A549 treated with Hydrocortisone at 1 μM for 4 hours (cell line): ENCODE measurements at places on chromosomes 13 and 19. TPM values are rescaled to one million over a fixed set of nuclear protein-coding genes. Genes with fewer than 3 reads are reported as not detected.

The PRSS57 gene
- 0.16 to 0.23 TPM in 2 of 5 replicates, not detected in the others for total RNA-seq

The PCID2 gene
- total RNA-seq: 38.5 to 43.4 TPM (median 39.9 TPM) in 5 replicates

The ZNF527 gene
- 2.4 to 4.4 TPM (median 3.0 TPM) in 5 replicates for total RNA-seq

The ZNF799 gene
- 1.3 to 2.0 TPM (median 1.4 TPM) in 5 replicates for total RNA-seq

The IRGC gene
- not detected in 5 replicates for total RNA-seq

The MEIS3 gene
- total RNA-seq: 32.7 to 43.0 TPM (median 37.1 TPM) in 5 replicates

The MAST1 gene
- total RNA-seq: 1.3 to 2.1 TPM (median 1.8 TPM) in 5 replicates

The LIN7B gene
- 4.7 to 7.9 TPM (median 6.9 TPM) in 5 replicates for total RNA-seq

The TNNI3 gene
- 4.8 to 7.9 TPM (median 7.6 TPM) in 5 replicates for total RNA-seq

The ALOX5AP gene
- 7.9 to 12.7 TPM (median 9.7 TPM) in 5 replicates for total RNA-seq

The PDX1 gene
- total RNA-seq: 0.05 to 0.12 TPM (median 0.06 TPM) in 4 of 5 replicates, not detected in the other

The SHISA7 gene
- total RNA-seq: not detected in 5 replicates

The RNF225 gene
- 0.08 to 0.17 TPM in 2 of 5 replicates, not detected in the others for total RNA-seq

The CEACAM8 gene
- not detected in 5 replicates for total RNA-seq

The TEX26 gene
- total RNA-seq: not detected in 5 replicates

The ZNF546 gene
- 1.3 to 2.7 TPM (median 2.2 TPM) in 5 replicates for total RNA-seq

The THSD1 gene
- total RNA-seq: 5.2 to 6.7 TPM (median 6.1 TPM) in 5 replicates

The ZNF154 gene
- not detected in 5 replicates for total RNA-seq

The SRRM5 gene
- 0.71 to 0.94 TPM (median 0.84 TPM) in 5 replicates for total RNA-seq

The GTF3A gene
- 85.4 to 98.8 TPM (median 95.9 TPM) in 5 replicates for total RNA-seq

The HSPBP1 gene
- total RNA-seq: 118 to 141 TPM (median 133 TPM) in 5 replicates

The TTC9B gene
- total RNA-seq: 0.16 to 0.79 TPM (median 0.45 TPM) in 5 replicates

The GPR12 gene
- not detected in 5 replicates for total RNA-seq

The C19orf12 gene
- total RNA-seq: 44.7 to 51.3 TPM (median 49.8 TPM) in 5 replicates

The MCOLN1 gene
- total RNA-seq: 9.4 to 12.8 TPM (median 12.3 TPM) in 5 replicates

The ZIK1 gene
- 0.03 TPM in 1 of 5 replicates, not detected in the others for total RNA-seq

The IGFL2 gene
- 0.30 to 1.5 TPM (median 0.38 TPM) in 5 replicates for total RNA-seq

The GAPDHS gene
- total RNA-seq: 0.09 TPM in 1 of 5 replicates, not detected in the others

The C1QTNF9 gene
- total RNA-seq: not detected in 5 replicates

The KLK12 gene
- total RNA-seq: not detected in 5 replicates

The ZNF728 gene
- not detected in 5 replicates for total RNA-seq

The CADM4 gene
- total RNA-seq: 7.7 to 11.6 TPM (median 8.9 TPM) in 5 replicates

The GRIN3B gene
- total RNA-seq: 1.6 to 3.6 TPM (median 2.4 TPM) in 5 replicates

The CYP2B6 gene
- total RNA-seq: 0.03 TPM in 1 of 5 replicates, not detected in the others

The ZNF700 gene
- total RNA-seq: 0.20 to 0.33 TPM (median 0.29 TPM) in 5 replicates

The SYNGR4 gene
- 0.93 to 3.6 TPM (median 3.1 TPM) in 5 replicates for total RNA-seq

The FXYD7 gene
- total RNA-seq: 0.17 to 0.44 TPM (median 0.25 TPM) in 5 replicates

The TEX29 gene
- total RNA-seq: 0.17 to 0.32 TPM (median 0.18 TPM) in 3 of 5 replicates, not detected in the others

The C19orf73 gene
- total RNA-seq: 1.1 to 1.9 TPM (median 1.7 TPM) in 5 replicates

The GPR183 gene
- total RNA-seq: not detected in 5 replicates

The ATP4B gene
- total RNA-seq: not detected in 5 replicates

The PDS5B gene
- 8.3 to 13.2 TPM (median 9.0 TPM) in 5 replicates for total RNA-seq

The FGF9 gene
- not detected in 5 replicates for total RNA-seq

The MYO16 gene
- total RNA-seq: 0.03 to 0.15 TPM (median 0.06 TPM) in 4 of 5 replicates, not detected in the other

The OR7D2 gene
- total RNA-seq: not detected in 5 replicates

The CD70 gene
- 11.4 to 24.9 TPM (median 21.6 TPM) in 5 replicates for total RNA-seq

The RFXAP gene
- total RNA-seq: 0.69 to 0.92 TPM (median 0.86 TPM) in 5 replicates

The PEG3 gene
- not detected in 5 replicates for total RNA-seq

The CYP4F2 gene
- 0.06 to 0.17 TPM (median 0.17 TPM) in 4 of 5 replicates, not detected in the other for total RNA-seq

The APC2 gene
- total RNA-seq: 0.78 to 2.5 TPM (median 1.7 TPM) in 5 replicates

The METTL21C gene
- total RNA-seq: not detected in 5 replicates
